ENCODE measurements at places on chromosomes 1 and 21.

- no peak for DNase-seq
These were observed 7.9 kb downstream of the TIAM1 start for GRCh38 chr21:31335957-31336738.

DNA sequence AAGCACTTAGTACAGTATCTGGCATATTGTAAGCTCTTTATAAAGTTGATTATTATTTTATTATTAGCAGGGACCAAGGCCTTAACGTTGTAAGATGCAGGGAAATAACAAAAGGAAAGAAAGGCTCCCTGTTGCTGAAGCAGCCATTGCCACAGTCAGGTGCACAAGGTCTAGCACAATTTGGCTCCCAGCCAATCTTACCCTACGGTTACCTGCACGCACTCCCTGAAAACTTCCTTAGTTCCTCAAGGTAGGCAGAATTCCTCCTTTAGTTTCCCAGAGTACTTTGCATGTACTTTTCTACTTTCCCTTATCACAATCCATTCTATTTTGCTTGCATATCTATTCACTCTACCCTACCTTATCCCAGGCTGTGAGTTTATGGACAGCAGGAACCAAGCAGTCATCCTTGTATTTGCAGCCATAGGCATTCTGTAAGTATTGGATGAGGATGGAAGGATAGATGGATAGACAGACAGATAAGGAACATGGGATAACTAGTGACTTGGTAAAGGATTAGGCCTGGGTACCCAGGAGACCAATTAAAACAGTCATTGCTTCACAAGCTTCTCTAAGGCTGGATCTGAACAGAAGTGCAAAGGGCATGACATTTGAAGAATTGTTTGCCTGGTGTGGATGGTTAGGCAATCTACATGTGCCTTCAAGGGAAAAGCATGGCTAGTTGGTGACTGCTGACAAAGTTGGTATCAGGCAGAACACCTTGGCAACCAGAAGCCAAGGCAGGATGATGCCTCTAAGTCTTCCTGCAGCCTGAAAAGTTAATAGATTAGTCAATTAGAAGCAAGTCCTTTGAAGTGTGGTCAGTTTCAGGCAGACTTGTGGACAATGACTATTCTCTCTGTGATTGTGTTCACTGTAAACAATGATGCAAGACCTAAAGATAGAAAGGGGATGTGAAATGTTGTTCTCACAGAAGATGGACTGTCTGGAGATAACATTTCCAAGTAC, 20.8 kb upstream of the JAK1 start:
- no peak for DNase-seq

GRCh38 chr1:236841341-236841740, 46.2 kb downstream of the MTR start:
- DNase-seq: no peak

DNA sequence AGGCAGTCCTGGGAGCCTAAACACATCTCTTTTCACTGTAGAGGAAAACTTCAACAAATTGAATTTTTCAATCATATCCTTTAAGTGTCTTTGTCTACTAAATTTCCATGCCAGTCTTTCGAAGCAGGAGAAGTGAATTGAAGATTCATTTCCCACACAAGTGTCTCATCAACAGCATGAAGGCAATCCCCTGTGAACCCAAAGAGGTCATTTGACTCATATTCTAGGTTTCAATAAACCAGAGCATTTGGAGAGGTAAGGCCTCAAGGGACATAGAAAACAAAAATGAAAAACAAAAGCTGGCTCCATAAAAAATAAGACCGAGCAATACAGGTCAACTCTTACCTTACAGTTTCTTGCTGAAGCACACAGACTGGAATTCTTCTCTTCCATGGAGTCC, 94.1 kb upstream of the ATP1B1 start:
- DNase-seq: no peak

DNA sequence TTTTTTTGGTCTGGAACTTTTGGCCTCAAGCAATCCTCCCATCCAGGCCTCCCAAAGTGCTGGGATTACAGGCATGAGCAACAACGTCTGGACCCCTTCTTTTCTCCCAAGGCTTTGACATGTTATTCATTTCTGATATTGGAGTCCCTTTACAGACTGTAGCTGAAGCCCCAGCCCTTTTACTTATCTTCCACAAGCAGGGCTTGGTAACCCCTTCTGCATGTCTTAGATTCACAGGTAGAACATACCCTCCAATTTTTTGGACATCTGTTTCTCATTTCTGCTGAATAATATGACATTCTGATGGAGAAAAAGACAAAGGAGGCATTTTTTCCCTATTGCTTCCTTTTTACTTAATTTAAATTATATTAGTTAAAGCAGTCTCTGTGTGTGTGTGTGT, 39.2 kb upstream of the RGS21 start:
- DNase-seq: no peak

DNA sequence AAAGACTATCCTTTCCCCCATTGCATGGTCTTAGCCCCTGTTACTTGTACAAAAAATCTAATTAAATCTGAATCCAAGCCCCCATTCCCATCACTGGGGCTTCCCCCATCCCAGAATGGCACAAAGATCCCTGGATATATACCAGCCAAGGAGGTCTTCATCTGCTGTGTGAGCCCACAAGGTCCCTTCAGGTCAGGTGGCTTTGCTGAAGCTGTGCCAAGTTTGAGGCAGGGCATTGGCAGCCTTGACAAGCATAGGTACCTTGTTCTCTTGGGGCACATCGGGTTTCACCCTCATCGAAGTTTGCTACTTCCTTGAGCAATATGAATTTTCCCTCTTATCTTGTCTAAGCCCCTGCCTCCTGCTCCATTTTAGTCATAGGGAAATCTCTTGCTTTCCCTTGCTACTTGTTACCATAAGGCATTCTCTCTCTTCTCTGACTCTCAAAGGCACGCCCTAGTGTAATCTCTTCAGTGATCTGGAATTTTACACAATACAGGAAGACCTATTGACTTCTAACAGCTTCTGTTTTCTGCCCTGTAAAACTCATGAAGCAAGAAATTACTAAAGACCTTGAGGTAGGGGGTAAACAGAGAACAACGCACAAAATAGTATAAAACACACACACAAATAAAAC, 71.4 kb upstream of the COG2 start:
- DNase-seq: no peak

DNA sequence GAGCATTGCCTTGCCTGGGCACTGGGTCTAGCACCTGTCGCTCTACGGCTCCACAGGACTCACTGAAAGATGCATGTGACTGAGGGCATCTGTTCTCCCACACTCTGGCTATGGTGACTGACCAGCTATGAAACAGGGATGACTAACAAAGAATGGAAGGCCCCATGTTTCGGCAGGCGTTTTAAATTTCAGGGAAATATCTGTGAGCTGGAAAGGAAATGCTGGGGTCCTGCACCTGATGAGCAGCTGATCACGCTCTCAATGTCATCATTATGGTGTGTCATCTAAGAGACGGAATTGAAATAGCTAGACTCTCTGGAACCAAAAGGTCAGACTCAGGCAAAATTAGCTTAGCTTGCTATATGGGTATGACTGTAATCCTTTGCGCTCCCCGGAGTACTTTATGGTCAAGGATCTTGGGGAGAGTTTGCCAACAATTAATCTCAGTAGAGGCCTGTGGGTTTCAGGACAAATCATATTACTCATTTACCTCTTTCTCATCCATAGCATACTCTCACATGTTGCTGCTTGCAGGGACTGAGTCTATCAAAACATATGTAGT, 24.5 kb upstream of the PALMD start:
- no peak for DNase-seq

GRCh38 chr1:46577671-46578070, 26.2 kb upstream of the KNCN start:
- DNase-seq: no peak

DNA sequence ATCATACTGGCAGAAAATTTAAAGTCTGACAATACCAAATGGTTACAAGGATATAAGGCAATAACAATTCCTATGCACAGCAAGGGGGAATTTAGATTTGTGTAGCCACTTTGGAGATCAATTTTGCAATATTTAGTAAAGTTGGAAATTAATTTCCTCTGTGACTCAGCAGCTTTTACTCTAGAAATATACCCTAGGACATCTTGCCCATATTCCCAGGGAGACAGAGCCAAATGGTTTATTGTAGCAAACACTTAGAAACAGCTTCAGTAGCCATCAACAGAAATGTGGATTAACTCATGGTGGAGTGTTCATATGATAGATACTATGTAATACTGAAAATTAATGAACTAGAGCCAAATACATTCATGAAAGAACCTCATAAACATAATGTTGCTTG, 104.6 kb downstream of the BACH1 start:
- no peak for DNase-seq

DNA sequence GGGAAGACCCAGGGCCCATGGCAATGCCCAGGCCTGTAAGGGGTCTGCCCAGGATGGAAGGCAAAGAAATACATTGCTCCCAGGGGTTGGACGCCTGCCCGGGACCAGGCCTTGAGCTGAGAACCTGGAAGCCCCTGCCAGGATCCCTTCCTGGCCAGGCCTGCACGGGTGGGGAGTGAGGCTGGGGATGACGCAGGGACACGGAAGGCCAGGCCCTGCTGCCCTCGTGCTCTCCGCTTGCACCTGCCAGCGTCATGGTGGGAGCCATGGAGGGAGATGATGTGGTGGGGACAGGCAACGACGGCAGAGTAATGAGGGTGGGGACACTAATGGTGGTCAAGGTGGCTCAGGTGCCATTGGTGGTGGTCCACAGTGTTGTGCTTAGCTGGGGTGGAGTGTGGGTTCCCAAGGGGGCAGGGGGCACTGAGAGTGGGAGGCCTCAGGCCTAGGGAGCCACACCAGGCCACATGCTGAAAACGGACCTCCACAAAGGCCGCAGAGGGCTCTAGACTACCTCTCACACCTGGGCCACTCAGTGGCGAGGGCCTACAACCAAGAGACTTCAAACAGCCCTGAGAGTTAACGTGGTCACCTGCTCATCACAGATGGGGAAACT, 4.3 kb downstream of the HES3 start:
- DNase-seq: no peak

DNA sequence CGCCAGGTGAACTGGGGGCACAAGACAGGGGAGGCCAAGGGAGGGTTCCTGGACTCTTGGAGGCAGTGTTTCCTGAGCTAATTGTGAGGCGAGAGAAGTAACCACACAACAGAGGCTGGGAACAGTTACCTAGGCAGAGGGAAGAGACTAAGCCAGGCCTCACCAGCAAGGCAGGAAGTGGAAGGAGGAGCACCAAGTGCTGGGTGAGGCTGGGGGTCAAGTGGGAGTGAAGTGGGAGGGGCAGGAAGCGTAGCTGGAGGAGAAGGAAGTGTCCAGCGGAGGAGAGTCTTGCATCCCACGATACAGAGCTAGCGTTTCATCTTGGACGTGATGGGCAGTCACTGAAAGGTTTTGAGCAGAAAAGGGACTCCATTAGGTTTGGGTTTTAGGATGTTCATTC, 48.3 kb upstream of the CAPZB start:
- DNase-seq: no peak

DNA sequence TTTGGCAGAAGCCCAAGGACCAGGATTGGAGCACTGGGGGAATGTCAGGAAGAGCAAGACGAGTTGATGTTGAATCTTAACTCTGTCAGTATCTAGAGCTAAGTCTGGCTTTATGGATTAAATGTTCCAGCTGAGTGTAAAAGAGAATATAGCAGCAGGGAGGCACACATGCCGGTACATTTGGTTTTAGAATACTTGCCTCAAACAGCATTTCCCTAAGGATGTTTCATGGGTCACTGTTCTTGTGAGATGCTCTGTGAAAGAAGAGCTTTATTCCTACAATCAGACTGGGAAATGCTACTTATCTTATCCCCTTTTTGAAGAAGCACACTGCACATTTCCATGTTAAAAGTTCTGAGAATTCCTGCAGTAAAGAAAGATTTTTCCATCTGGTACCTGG, 440.3 kb upstream of the B3GALT2 start:
- DNase-seq: no peak

DNA sequence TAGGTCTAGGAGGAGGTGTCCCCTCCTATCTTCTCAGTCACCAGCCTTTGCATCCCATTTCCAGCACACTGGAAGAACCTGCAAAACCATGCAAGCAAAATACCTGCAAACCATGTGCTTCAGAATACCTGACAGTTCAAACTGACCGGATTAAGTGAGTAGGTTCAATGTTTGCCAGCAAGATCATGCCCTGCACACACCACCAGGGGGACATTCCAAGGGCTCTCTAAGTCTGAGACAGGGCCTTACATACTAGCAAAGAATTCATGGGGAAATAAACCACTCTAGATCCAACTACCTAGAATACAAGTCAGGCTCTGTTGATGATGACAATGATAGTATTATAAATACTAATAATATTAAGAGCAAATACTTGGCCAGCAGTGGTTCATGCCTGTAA, 27.6 kb downstream of the INPP5B start:
- DNase-seq: no peak

DNA sequence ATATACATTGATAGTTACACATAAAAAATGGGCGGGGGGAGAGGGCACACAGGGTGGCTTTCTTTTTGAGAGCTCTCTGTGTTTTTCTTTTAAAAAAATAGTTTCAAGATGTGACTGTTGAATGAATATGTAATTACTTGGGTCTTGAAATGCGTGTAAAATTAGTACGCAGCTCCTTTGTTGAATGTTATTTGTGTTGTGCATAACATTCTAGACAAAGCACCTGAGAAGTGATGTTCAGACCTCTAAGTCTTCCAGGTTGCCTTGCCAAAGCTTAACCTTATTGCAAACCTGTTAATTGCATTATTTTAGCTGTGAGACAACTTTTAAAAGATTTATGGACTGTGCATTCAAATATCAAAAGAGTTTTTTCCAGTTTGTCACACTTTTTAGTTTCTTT, 5.4 kb downstream of the PBX1 start:
- DNase-seq: no peak

GRCh38 chr21:46437096-46437498, 21.6 kb upstream of the DIP2A start:
- no peak for DNase-seq

DNA sequence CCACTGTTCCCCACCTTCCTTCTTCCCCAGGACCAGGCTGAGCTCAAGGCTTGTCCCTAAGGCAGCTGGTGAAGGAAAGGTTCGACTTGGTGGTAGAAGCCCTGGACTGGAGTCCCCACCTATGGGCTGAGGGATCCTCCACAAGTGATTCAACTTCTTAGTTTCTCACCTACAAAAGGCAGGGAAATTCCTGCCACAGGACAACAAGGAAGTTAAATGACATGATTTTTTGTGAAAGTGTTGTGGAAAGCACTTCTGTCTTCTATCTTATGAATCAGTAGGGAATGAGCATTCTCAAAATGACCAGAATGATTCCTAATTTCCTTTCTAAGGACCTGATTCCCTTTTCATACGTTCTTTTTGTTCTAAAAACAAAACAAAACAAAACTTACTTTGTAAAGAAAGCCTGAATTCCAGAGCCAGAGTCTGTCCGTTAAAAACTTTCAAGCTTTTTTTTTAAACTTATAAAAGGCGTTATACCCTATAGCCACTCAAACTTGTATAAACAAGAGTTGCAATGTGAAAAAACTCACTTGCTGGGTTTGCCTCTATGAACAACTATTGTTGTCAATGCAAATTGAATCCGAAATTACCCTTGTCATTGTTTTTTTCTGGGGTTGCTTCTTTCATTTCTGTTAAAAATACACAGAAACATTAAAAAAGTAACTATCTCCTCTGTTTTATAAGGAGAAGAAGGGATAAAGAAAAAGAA, 12.2 kb downstream of the KCNJ15 start:
- DNase-seq: no peak

All from activated CD4-positive, alpha-beta T cell treated with anti-CD3 and anti-CD28 coated beads, Interleukin-2, amount 50 U/mL, for 24 hours (primary cell).